Activated T-helper 1 cell treated with anti-CD3 and anti-CD28 coated beads, Interleukin-12 subunit alpha, Interleukin-12 subunit beta, Interleukin-2, Interleukin-4 antibody, amounts not matched to agents 30 ng/mL and 10 ng/mL and 1 ng/mL, durations not matched to agents 14 hours and 24 hours and 36 hours (primary cell): ENCODE measurements at places on chromosomes 1 and 21. TPM values are rescaled to one million over a fixed set of nuclear protein-coding genes. Genes with fewer than 3 reads are reported as not detected.

LHX8 gene
- total RNA-seq = not detected in 2 replicates

EVA1C gene
- total RNA-seq = 6.2 and 7.6 TPM in 2 replicates

CHI3L1 gene
- total RNA-seq = not detected in 2 replicates

GRCh38 chr1:54391450-54392209 is 14.6 kb downstream of the SSBP3 start:
- no peaks in the 10 kb centered on the region for H3K27me3 ChIP-seq
- H3K4me1 ChIP-seq = peaks cover 40% of the 10 kb centered on the region
- H3K27ac ChIP-seq = no peak overlapping the region

DNA sequence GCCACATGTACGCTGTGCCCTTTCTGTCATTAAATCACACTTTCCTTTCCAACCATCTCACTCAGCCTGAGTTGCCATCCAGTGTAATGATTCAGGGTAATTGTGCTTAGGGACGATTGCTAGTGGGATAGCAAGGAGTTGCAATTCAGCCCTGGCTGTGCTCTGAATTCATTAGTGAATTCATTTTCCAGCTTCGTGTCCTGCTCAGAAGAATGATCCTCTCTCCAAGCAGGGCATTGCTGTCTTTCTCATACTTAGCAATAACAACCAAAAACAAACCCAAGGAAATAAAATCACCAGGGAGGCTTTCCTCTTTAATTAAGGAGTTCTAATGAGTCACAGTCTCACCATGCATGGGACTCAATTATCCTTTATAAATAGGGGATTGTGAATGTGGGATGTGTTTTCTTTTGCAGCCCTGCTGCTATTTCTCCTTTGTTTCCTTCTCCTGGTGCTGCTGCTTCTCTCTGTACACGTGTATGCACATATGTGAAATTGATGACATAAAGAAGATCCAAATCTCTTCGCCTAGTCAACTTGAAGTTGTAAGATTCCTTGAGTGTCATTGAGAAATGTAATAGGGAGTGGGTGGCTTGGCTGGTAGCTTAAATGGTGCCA is 167.0 kb downstream of the TSEN15 start:
- H3K4me3 ChIP-seq = no peak overlapping the region
- no peak for DNase-seq
- H3K27ac ChIP-seq = no peak overlapping the region
- no peaks in the 10 kb centered on the region for H3K36me3 ChIP-seq
- H3K4me1 ChIP-seq = peaks cover 7% of the 10 kb centered on the region
- H3K27me3 ChIP-seq = peaks cover 17% of the 10 kb centered on the region

- no peak overlapping the region for H3K27ac ChIP-seq
- no peaks in the 10 kb centered on the region for H3K4me1 ChIP-seq
- H3K4me3 ChIP-seq = no peak overlapping the region
- no peaks in the 10 kb centered on the region for H3K36me3 ChIP-seq
- no peak for DNase-seq
- H3K27me3 ChIP-seq = no peaks in the 10 kb centered on the region
Measured at GRCh38 chr21:16406355-16406754, 676.6 kb downstream of the USP25 start.

GRCh38 chr1:226945106-226945857 is 5.2 kb downstream of the COQ8A start:
- no peak overlapping the region for H3K27ac ChIP-seq
- no peaks in the 10 kb centered on the region for H3K36me3 ChIP-seq
- DNase-seq = no peak
- no peak overlapping the region for H3K4me3 ChIP-seq
- H3K4me1 ChIP-seq = peaks cover 16% of the 10 kb centered on the region
- H3K27me3 ChIP-seq = no peaks in the 10 kb centered on the region

DNA sequence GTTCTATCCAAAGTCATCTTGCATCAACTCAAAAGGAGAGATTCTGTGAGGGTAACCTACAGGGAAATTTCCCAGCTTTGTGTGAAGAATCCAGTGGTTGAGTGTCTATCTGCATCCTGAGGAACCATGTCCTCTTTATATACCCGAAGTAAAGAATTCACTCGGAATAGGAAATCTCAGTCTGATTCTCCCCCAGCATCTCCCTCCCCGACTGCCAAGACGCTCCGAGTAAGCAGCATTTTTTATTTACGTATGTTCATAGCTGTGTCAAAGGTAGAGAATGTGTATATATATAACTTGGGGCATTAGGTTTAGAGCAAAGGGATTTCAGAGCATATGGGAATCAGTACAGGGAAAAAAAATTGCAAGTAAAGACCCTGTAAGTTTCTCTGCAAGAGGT is 170.2 kb downstream of the SYT2 start:
- no peak overlapping the region for H3K4me3 ChIP-seq
- H3K27ac ChIP-seq = no peak overlapping the region
- H3K27me3 ChIP-seq = peaks cover 2% of the 10 kb centered on the region

DNA sequence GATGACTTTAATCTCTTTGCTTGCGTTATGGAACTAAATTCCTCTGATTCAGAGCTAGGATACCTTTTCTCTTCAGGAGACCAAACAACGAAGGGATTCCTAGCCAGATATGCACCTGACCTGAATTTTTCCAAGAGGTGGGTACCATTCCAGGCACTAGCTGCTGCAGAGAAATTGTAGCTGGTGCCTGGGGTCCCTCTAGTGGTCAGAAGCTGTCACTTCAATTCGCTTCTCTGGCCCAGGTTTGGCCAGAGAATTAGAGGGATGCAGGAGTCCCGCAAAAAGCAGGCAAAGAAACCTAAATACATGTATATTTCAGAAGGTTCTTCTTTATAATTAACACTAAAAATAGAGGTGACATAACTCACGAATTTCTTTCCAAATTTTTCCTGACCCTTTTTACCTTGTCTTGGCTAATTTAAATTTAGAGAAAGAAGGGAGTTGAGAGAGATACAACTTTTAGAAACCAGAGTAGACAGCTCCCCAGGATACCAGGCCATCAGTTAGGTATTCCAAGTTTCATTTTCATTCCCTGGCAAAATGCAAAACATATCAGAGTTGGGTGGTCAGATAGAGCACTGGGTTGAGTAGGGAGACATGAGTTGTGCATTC is 9.6 kb downstream of the ACKR1 start:
- H3K36me3 ChIP-seq = no peaks in the 10 kb centered on the region
- H3K4me1 ChIP-seq = no peaks in the 10 kb centered on the region
- H3K4me3 ChIP-seq = no peak overlapping the region
